ENCODE measurements at places on chromosomes 3 and 15. TPM values are rescaled to one million over a fixed set of nuclear protein-coding genes. Genes with fewer than 3 reads are reported as not detected.

DNA sequence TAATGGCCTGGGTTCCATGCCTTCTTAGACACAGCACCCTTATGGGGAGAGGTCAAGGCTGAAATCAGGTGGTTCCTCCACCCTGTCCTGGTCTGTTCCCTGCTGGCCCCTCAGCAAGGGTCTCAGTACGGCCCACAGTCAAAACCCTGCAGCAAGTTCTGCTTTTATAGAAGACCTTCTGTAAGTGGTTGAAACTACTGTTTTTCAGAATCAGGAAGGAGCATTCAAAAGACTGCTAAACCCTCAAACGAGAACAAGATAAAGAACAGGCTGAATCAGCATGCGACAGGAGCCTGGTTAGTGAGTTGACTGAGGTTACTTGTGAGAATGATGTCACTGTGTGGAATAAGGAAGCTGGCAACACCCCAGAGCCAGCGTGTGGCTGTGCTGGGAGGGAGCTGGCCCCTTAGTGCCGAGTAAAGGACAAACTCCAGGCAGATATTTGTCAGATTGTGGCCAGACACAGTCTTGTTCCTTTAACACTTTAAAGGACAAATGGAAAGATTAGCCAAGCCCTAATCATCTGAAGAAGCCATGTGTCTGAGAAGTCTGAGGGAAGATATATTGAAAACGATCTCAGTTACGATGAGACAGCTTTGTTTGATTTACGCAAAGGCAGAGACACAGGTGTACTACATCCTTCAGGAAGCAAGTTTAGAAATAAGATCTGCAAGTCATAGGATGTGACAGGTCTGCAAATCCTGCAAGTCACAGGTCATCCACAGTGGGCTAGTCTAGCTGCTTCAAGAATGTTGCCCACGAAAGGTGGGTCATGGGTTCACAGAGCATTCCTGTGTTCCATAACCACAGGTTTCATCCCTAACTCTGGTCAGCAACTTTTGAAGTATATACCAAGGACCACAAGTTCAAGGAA is 54.0 kb downstream of the B3GNT5 start:
- peak; percentile 55 for DNase-seq

GRCh38 chr15:36898536-36899126 is 201.7 kb downstream of the MEIS2 start:
- DNase-seq = no peak

Gene FEZF2
- total RNA-seq = not detected

DNA sequence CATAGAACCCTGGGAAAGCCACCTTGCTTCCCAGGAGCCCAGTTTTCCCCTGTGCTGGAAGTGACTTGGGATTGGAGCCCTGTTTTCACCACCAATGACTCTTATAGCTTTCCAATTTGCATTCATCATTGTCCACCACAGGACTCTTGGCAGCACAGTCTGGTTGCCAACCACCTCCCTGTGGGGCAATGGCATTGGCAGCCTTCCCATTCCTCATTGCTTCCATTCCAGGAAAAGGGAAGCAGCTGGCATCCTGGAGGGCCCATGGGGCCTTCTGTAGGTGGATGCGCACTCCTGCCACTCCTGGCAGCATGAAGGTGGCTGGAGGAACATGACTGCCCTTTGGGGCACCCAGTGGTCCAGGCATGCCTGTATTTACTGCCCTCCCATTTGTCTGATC is 57.7 kb downstream of the FEM1B start:
- DNase-seq = peak; percentile 60

Gene ZIC4
- 0.45 TPM for total RNA-seq

Gene METTL6
- total RNA-seq = 4.7 TPM

Gene IRAK2
- 4.5 TPM for total RNA-seq

GRCh38 chr3:141499965-141500364 is 13.1 kb downstream of the RASA2 start:
- DNase-seq = no peak

DNA sequence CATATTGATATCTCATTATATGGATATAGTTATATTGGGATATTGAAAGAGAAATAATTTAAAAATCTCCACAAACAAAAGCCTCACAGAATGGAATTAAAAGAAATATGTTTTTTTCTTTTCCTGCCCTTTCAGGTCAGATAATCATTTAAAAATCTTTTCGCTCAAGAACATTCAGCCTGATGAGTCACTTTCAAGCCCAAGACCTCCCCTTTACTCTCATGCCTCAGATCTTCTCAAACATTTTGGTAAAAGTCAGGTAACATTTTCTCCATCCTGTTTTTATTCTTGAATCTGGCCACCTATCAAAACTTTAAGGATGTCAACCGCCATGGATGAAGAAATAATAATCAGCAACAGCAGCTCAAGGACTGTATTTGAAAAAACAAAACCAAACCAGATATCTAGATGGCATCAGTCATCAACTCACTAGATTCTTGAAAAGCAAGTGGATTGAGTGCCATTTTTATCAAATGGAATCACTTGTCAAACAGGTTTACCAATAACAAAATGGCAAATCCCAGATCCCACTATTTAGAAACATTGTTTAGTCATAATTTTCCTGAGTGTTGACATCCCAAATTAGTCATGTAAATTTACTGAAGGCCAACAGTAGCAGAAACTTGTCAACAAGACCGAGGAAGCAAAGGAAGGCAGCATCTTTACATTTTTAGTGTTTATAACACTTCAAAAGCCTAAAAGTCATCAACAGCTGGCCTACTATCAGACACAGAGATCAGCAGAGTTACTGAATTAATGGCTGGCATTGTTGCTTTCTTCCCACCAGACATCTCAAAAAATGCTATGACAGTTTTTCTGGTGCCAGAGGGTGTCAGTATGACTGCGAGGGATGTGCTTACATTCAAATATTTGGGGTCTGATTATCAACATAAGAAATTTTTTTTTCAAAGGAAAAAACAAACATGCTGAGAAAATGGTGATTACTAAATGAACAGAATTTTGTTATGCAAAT is 444.7 kb downstream of the MAGI1 start:
- no peak for DNase-seq

Gene ARID3B
- total RNA-seq = 3.7 TPM

DNA sequence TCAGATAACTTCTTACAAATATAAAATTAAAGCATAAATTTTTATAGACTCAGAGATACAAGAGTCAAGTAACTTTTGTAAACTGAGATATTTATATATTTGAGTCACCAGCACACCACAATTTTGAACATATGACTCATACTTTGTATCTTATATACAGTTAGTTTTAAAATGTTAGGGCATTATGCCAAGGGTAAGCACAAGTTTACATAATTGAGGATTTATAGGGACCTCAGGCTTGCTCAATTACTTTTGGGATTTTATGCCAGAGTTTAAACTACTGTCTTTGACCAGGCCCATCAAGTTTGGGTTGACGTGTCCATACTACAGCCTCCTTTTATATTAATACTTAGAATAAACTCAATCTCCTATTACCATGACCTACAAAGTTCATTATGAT is 7.4 kb upstream of the FGF7 start:
- DNase-seq = no peak

DNA sequence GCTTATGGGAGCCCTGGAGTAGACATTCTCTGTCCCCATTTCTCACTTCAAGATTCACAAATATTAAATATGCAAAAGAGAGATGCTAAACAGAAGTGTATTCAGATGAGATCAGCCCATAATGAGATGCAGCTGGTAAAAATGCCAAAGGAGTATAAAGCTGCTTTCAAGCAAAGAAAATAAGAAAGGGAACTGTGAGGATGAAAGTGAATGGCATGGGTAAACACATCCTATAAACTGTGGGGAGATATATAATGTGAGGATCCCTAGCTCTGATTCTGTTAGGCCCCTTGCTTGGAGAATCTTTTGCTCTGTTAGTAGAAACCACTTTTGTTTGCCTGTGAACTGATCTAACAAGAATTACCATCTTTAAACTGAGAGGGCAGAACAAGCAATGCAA is 396.6 kb downstream of the SOX2 start:
- DNase-seq = no peak

Gene MASP1
- total RNA-seq = 93.7 TPM

DNA sequence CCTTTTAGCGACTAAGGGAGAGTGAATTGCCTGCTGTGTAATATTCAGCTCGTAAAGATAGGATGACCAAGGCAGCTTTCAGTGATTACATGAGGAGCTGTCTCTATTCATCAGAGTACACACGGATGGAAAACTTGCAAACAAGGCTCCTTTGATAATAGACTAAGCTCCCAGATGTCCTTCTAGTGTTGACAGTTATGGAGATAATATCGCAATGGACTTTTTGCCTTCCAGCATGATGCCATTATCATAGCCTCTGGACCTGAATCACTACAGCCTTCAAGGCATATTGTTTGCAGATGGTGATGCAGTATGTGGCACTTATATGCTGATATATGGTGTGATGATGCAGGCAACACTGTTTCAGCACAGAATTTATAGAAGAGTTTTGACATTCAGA is 93.9 kb downstream of the ECT2 start:
- DNase-seq = no peak

DNA sequence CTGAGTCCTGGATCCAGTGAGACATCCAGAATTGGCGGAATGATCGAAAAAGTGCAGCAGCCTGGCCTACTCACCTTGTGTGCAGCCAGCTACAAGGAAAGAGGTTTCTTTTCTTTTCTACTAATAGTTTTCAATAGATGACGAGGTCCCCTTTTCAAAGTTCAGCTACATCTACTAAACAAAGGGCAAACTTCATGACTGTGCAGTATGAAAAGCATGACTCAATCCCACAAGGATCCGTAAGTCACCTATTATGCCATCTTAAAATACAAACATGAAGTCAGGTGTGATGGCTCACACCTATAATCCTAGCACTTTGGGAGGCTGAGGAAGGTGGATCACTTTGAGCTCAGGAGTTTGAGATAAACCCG is 16.7 kb downstream of the MIX23 start:
- DNase-seq = no peak

Gene AGBL1
- total RNA-seq = not detected

Gene U2SURP
- 25.6 TPM for total RNA-seq

Gene DZIP1L
- total RNA-seq = 1.6 TPM

GRCh38 chr3:177744873-177745606 is 547.8 kb upstream of the TBL1XR1 start:
- no peak for DNase-seq

Gene TYRO3
- total RNA-seq = 1.5 TPM
